ENCODE measurements at places on chromosomes 16 and 17. TPM values are rescaled to one million over a fixed set of nuclear protein-coding genes. Genes with fewer than 3 reads are reported as not detected.

DNA sequence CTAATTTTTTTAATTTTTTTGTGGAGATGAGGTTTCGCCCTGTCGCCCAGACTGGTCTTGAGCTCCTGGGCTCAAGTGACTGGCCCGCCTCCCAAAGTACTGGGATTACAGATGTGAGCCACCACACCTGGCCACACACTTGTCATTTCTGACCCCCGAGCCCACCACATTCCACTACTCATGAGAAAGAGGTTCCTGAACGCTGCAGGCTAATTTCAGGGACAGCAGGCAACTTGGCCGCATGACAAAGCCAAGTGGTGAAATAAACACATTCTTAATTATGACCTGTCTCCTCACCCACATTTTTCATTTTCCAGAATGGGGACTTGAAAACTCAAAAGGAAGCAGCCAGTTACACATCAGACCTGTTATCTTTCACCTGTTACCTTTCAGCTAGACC, 114.5 kb downstream of the ABCC6 start:
- DNase-seq: no peak

Gene DYNLL2
- 85.5 TPM for polyA plus RNA-seq

Gene KNOP1
- polyA plus RNA-seq: 39.1 TPM

GRCh38 chr16:31001507-31002249, 8.8 kb downstream of the STX1B start:
- DNase-seq: no peak

GRCh38 chr16:72291531-72291981, 119.6 kb upstream of the PMFBP1 start:
- no peak for DNase-seq

DNA sequence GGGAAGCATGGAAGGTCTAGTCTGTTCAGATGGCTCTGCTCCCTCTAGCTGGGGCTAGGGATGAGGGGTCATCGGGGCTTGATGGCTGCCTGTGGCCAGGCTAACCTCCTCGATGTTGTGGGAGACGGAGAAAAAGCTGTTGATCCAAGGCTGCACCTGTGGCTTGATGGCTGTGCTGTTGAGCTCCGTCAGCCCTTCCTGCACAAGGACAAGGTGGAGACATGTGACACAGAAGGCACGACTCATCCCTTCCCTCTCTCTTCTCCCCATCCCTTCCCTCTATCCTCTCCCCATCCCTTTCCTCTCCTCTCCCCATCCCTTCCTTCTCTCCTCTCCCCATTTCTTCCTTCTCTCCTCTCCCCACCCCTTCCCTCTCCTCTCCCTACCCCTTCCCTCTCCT, 28.2 kb downstream of the FCSK start:
- DNase-seq: no peak

GRCh38 chr16:83967838-83968305, at the start of gene NECAB2:
NECAB2 (plus strand) TSS chr16:83968244; CDS start chr16:83968649, 405 bp downstream.
- DNase-seq: no peak

DNA sequence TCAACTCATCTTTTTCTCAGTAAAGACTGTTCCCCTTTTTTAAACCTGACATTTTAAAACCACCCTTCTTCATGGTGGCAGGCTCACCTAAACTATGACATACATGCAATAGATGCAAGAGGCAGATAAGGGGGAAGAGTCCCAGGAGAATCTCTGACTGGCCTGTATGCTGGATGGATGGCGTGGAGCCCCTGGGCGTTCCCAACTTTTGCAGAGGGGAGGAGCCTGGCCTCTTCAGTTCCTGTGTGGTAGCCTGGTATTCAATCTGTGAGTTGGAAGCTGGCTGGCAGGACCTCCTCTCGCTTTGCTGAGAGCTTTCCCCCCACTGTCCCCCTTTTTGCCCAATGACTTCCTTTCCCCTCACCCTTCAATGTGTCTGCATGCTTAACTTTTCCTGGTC, 217.6 kb upstream of the CA10 start:
- no peak for DNase-seq
